ENCODE measurements at places on chromosomes 3 and 15. TPM values are rescaled to one million over a fixed set of nuclear protein-coding genes. Genes with fewer than 3 reads are reported as not detected.

DNA sequence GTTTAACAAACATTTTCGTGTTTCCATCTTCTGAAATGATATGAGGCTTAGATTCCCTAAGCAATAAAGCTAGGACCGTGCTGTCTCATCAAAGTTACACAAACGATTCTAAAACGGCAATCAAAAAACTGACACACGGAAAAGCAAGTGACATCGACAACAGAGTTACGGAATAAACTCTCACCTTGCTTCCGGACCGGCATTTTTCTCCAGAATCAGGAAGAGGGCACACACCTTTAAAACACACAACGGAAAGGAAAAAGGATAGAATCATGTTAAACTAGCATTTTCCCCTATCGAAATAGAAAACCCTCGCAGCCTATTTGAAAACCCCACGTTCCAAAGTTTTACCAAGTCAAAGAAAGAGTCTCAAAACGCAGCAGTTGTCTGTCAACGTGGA is 1.4 kb downstream of the DLG1 start:
- DNase-seq, result peak; percentile 24

DNA sequence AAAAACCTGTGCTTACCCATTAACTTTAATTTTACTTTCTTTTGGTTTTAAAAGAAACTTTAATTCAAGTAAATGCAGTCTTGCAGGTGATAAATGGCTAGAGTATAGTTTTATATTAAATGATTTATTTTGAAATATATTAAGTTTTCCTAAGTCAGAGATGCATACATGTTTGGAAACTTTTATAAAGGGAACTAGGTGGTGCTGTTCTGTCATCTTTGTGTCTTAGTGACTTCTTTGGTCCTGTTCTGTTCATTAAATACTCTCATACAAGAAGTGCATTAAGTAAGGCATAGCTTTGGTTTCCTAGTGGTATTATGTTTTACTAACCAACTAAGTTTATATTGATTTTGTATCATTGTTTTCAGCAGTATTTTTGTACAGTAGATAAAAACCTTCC is 15.6 kb downstream of the CADM2 start:
- no peak for DNase-seq

GRCh38 chr3:30539206-30539605 is 67.2 kb upstream of the TGFBR2 start:
- no peak for DNase-seq

- no peak for DNase-seq
These were observed 287.5 kb downstream of the PTPRG start for GRCh38 chr3:61848885-61849284.

DNA sequence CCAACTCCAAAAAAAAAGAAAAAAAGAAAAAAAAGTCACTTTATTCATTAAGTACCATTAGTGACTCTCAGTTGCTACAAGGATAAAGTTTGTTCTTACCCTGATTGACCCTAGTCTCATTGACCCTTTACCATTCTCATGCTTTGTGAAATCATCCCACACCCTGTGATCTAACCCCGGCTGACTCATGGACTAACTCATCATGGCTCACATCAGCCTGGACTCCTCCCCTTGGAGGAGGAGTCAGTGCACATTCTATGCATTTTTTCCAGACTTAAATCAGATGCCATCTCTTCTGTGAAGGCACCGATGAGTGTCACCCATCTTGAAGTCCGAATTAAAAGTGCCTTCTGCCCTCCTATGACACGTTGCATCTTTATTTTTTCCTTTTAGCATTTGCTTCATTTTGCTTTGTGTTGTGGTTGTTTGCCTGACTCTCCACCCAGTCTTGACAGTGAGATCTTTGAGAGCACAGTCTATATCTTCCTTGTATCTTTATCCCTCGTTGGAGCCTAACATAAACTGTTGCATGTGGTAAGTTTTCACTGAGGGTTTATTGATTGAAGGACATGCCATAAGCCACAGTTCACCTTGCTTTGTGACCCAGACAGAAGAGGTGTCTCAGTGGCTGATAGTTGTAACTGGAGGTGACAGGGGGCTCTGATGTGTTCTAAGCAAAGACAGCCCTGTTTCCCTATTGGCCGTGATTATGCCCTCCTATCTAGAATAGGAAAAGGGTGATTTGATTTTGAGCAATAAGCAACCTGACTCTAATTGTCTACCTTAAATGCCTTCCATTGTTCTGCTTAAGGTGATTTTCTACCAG is 72.1 kb downstream of the IL1RAP start:
- no peak for DNase-seq

- DNase-seq, result no peak
These were observed 1.3 kb downstream of the CLPX start for GRCh38 chr15:65183865-65184159.

Gene RFTN1
- 44.8 TPM for polyA plus RNA-seq

Gene CDV3
- 37.4 TPM for polyA plus RNA-seq

Gene ARPIN
- not detected for polyA plus RNA-seq

Gene RTP1
- polyA plus RNA-seq, result not detected

Gene HTR3E
- polyA plus RNA-seq, result not detected

Gene ALPK3
- polyA plus RNA-seq, result 0.02 TPM

Gene CASR
- polyA plus RNA-seq, result not detected
